ENCODE measurements at places on chromosomes 12 and 14. TPM values are rescaled to one million over a fixed set of nuclear protein-coding genes. Genes with fewer than 3 reads are reported as not detected.

DNA sequence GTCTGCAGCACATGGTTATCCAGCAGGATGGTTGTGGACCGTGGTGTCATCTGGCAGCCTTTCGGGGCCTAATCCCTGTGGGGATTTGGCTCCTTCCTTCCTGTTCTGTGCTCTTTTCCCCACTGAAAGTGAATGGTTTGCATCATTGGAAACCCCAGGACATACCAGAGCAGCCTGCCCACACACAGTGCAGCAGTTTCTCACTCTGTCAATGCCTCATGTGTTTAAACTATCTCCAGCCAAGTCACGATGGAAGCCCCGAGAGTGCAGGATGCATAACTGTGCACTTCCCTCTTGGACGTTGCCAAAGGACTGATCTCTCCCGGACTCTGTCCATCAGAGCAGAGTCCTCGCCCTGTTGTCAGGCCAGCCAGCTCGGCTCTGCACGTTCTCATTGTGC lies 29.0 kb upstream of the AMN start:
- no peak for DNase-seq

DNA sequence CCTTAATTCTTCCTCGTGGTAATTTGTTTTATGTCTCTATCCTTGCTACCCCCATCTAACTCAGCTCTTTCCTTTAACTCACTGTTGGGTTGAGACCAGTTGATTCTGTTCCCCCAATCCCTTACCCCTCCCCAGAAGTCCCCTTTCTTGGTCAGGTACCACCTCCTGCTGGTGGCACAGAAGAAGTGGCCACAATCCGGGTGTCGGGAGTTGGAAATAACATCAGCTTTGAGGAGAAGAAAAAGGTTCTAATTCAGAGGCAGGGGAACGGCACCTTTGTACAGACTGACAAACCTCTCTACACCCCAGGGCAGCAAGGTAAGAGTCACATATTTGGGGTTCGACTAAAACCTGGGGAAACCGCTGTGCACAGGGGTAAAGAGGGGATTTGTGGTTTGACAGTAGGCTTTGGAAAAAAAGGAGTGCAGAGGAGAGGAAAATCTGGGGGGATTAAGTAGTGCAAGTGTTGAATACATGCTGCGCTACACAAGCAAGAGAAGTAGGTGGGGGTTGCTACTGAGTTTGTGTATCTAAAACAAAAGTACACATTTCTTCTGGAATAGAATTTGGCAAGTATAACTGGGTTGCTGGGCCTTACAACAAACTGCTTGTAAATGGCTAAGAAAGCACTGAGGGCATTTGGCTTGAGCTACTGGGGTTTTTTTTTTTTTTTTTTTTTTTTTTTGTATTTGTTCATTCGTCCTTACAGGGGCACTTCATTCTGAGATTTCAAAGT lies 1.3 kb downstream of the A2ML1 start:
- no peak for DNase-seq

- DNase-seq, result no peak
Measured at GRCh38 chr14:24959791-24960331, 90.1 kb downstream of the STXBP6 start.

DNA sequence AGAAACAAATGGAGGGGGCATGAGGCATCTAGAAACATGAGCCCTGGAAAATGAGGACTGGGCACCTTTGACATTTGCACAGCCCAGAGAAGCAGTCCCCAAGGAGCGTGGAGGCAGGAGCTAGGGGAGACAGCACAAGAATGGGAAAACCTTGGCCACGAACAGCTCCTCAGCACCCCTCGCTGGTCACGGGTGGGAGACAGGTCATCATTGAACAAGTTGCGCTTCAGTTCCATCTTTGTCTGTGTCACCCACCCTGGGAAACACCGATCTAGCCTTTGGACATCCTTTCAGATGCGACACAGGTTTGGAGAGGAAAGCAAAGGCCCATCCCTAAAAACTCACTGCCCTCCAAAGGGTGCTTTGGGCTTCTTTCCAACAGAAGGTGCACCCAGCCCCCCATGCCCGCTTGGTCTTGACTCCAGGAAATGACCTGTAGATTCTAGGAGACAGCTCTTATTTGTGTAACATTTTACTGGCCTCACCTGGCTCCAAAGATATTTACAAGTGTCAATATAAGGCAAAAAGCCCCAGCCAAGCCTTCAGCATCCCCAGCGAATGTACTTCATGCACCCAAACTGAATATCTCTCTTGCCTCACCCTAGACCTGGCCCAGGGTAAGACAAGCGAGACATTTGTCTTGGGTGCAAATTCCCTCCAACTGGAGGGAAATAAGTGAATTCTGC lies 28.8 kb upstream of the CLMN start:
- no peak for DNase-seq

DNA sequence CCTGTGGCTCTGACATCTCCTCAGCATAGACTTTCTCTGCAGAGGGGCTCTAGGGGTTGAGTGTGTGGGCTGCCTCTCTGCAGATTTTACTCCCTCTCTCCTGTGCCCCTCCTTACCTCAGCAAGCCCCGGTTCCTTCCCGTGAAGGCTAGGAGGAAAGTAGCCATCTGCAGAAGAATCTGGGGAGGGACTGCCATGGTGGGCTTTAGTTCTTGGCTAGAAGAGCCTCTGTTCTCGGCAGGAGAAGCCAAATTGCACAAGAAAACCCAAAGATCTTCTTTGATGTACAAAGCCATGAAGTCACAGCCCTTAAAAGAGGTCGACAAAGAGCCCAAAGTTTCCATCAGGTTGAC lies 23.5 kb downstream of the CKAP4 start:
- DNase-seq, result no peak

GRCh38 chr12:118830296-118830695 lies 151.0 kb upstream of the SRRM4 start:
- no peak for DNase-seq

GRCh38 chr12:67772267-67773169 lies 124.0 kb downstream of the DYRK2 start:
- no peak for DNase-seq

DNA sequence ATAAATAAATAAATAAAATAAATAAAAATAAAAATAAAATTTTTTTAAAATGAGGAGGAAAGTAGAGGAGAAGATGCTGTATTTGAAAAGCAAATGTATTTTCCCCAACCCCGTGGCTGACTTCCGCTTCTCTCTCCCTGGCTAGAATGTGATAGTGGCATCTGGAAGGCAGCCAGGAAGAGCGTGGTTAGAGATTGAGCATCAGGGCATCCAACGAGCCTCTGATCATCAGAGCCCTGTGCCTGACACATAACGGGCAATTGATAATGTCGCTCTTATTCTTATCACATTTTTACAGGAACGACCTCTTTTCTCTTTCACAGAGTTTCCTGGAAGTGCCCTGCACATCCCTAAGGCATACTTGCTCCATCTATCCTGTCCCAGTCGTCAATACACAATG lies 496.9 kb upstream of the TMEM132C start:
- DNase-seq, result no peak

GRCh38 chr12:8677362-8677761 lies 14.7 kb upstream of the MFAP5 start:
- DNase-seq, result no peak

DNA sequence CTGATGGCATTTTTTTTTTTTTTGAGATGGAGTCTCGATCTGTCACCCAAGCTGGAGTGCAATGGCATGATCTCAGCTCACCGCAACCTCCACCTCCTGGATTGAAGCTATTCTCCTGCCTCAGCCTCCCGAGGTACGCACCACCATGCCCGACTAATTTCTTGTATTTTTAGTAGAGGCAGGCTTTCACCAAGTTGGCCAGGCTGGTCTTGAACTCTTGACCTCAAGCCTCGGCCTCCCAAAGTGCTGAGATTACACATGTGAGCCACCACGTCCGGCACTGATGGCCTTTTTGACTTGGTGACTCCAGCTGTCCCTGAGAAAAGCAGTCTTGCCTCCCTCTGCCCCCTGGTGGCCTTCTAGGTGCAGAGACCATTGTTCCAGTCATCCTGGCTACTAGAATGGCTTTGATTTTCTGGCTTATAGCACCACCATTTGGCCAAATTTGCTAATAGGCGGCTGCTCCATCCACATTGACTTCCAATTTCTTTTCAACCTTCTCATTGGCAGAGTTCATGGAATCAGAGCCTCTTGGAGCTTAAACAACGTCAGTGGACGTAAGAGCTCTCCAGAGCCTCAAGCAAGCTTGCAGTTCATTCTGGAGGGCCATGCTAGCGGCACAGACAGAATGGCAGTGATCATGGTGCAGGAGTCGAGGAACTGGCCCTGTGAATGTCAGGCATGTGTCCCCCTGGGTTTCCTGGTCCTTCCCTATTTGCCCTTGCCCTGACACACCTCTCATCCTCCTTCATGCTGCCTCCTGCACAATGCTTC lies 25.4 kb upstream of the EIF4B start:
- peak; percentile 99 for DNase-seq

DNA sequence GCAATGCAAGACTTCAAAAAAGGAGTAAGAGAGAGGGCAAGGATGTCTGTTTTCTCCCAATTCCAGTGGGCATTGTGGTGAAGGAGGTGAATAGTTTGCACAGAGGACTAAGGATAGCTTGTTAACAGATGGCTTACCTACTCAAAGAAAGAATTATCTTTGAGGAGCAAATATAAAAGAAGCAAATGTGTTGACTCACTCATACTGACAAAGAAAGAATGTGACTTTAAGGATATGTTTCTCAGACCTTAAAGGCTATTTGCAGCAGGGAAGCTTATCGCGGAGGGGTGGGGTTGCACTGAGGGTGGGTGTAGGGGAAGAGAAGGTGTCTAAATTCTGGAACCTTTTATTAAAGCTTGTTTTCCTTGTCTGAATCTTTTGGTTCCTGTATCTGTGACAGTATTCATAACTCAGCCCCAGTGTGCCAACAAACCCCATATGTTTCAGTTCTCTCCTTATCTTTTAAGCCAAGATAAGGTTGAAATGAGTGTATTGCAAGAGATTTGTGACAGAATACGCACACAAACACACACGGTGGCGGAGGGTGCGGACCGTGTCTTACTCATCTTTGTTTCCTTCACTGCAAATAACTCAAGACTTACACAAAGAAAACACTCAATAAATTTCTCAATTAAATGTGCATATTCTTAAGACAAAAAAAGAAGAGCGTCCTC lies 146.4 kb upstream of the ARID2 start:
- no peak for DNase-seq

GRCh38 chr12:106274575-106275121 lies 26.8 kb upstream of the CKAP4 start:
- no peak for DNase-seq

DNA sequence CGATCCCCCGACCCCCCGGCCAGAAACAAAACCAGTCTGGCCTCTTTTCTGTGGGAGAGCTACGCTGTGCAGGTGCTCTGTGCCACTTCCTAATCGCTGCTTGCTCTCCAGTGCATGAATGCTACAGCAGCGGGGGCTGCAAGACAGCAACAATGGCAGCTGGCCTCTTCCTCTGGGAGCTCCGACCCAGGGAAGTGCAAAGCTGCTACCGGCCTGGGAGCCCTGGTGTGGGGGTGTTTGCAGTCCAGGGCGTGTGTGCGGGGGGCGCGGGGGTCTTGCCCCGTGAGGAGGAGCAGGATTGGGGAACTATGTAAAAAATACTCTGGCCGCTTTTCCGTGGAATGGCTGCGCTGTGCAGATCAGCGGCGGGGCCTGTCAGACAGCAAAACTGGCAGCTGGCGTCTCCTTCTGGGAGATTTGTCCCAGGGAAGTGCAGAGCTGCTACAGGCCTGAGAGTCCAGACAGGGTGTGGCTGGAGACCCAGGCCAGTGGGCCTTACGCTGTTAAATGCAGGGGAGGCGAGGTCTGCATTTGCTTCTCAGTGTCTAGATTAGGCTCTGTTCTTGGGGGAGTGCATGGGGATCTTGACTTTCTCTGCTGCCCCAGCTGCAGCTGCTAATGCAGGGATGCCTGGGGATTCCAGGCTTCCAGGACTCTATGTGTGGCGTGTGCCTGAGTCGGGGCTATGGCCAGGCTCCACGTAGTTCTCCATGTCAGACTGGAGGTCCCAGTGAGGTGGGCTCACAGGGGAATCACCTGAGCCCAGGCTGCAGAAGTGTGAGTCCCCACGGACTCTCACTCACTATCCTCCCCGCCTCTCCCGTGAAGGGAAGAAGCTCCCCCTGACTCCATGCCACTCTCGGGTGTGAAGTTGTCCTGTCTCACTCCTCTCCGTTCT lies 344.5 kb downstream of the AEBP2 start:
- no peak for DNase-seq

- no peak for DNase-seq
Measured at GRCh38 chr14:69327507-69327906, 67.5 kb downstream of the GALNT16 start.

DNA sequence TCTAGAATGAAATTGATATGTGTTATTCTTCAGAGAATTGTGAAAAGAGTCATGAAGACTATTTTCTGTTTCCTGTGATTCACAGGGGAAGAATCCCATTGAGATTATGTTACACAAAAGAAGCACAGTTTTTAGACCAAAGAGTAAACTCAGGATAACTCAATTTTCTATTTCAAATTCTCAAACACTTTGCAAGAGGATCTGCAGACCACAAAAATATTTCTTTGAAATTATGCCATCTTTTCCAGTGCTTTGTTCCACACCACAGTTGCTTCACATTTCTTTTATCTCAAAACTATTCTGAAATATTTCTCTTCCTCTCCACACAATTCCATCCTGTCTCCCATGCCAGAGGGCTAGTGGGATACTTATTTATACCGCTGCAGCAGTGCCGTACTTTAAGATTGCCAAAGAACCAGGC lies 188.9 kb upstream of the FOXG1 start:
- no peak for DNase-seq

DNA sequence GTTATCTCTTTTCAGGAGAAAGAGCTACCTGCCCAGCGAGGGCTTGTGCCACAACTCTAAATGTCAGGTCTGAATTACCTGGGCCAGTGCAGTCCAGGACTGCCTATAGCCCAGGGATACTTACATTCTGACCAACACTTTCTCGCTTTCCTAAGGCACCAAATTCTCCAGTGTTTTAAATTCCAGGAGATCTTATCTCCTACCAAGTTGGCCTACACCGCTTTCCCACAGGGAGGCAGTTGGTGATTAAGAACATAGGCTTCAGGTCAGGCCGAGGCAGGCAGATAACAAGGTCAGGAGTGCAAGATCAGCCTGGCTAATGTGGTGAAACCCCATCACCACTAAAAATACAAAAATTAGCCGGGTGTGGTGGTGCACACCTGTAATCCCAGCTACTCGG lies 41.1 kb downstream of the RPS29 start:
- no peak for DNase-seq

MLXIP gene
- total RNA-seq, result 31.3 TPM

SYT1 gene
- total RNA-seq, result not detected

CHPT1 gene
- 74.1 TPM for total RNA-seq

GDF3 gene
- total RNA-seq, result not detected

GPRC5A gene
- 162 TPM for total RNA-seq

SARNP gene
- total RNA-seq, result 39.3 TPM

PMCH gene
- not detected for total RNA-seq

VDR gene
- total RNA-seq, result 15.4 TPM

TAS2R20 gene
- 0.79 TPM for total RNA-seq

ARMH4 gene
- total RNA-seq, result not detected

SIVA1 gene
- 250 TPM for total RNA-seq

Data from HT-29 (cell line).